ENCODE measurements at places on chromosomes 2 and 18. TPM values are rescaled to one million over a fixed set of nuclear protein-coding genes. Genes with fewer than 3 reads are reported as not detected.

DNA sequence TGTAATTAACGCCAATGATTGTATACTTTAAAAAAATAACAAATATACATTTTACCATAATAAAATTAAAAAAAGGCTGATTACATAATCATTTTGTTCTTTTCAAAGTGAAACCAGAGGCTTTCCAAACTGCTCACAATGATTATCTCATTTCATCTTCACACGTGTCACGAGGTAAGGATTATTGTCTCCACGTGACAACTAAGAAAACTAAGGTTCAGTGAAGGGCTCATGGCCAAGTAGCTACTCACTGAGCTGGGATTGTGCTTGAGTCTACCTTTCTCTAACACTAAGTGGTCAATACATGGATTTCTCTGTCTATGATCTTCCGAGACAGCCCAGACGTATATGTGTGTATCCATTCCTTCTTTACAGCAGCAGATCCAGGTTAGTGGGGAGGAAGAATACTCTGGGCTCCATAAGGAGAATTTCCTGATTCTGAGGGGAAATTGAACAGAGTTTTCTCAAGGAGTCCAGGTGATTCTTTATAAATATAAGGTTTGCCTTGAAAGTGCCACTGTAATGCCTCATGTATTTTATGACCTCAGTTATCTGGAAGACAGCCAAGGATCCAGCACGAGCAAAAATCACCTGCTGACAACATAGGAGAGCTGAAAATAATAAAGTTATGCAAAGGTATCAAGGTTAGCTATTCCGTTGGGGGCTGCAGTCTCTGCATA is 25.6 kb upstream of the ACSL3 start:
- ATAC-seq, result no peak

GRCh38 chr2:85705680-85706039 is 11.5 kb downstream of the GNLY start:
- no peak for ATAC-seq

Gene SLC39A10
- 46.7 TPM for total RNA-seq

Gene PPP1R1C
- 1.1 TPM for total RNA-seq

Gene TMEM163
- total RNA-seq, result 1.1 TPM

DNA sequence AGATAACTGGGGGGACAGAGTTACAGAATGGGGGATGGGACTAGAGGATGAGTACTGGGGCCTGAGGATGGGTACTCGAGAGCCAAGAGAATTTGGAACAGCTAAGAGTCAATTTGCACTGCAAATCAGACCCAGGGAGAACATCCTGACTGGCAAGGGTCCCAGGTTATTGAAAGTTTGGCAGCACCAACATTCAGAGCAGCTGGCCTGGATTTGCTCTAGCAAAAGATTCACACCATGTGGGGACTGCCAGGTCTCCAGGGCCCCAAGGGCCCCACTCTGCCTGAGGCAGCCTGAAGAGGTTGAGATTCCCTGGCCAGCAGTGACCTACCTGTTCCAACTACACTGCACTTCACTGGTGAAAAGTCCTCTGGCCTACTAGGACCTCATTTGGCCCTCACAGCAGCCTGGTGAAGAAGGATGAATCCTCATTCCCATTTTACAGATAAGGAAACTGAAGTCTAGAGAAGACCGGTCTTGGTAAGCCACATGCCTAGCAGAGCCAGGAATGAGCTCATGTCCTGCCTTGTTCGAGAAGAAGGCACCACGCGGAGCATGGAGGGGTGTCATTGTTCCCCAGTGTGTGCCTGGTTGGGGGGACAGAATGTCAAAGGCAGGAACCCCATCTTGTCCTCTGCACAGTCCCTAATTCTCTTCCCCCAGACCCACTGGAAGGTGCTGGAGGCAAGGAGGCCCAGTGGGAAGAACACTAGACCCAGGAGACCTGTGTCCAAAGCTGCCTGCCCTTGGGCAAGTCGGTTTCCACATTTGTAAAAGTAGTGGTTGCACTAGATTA is 258.6 kb downstream of the TNS1 start:
- ATAC-seq, result no peak
